ENCODE measurements at places on chromosomes 13 and 19.

DNA sequence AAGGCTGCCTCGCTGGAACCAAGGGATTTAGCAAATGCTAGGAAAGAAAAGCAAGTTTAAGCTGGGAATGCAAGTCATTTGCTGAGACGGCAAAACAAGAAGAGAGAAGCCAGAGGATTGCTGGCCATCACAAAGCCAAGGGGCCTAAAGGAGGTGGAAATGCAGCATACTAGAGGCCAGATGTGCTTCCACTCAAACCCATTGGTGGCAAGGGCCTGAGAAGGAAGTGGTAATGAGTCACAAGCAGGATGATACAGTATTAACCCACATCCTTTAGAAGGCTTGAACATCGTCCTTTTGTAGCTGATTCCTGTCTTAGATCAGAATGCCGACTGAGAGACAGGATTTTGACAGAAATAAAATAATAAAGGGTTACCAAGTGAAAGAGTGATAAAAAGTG is 68.2 kb downstream of the ITGBL1 start:
- no peak for DNase-seq

DNA sequence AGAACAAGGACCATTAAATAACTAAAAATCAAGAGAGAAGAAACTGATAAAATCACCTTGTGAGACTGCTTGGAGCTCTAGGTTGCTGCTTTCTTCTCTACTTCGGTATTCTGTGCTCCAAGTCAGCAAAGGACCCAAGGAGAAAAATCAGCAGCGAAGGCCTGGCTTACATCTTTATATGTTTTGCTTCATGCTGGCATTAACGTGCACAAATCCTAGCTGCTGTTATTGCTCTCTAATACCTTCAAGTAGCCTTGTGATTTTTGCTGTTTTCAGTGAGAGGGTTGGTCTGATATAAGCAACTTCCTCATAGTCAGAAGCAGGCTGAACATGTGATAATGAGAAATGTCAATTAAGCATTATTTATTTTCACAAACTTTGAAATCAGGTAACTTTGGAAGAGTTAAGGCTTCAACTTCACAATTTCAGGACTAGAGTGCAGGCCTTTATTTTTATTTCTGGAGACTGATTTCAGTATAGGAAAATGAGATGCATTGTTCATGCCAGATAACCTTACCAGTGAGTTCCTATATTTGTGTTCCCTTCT is 365.1 kb downstream of the SLC7A1 start:
- no peak for DNase-seq

GRCh38 chr19:6740589-6741343 is 1.3 kb downstream of the TRIP10 start:
- DNase-seq, result no peak

- no peak for DNase-seq
Observed at GRCh38 chr13:33207615-33207961, 78.0 kb downstream of the STARD13 start.

- DNase-seq, result no peak
Observed at GRCh38 chr19:2719920-2720776, 1.0 kb downstream of the DIRAS1 start.

DNA sequence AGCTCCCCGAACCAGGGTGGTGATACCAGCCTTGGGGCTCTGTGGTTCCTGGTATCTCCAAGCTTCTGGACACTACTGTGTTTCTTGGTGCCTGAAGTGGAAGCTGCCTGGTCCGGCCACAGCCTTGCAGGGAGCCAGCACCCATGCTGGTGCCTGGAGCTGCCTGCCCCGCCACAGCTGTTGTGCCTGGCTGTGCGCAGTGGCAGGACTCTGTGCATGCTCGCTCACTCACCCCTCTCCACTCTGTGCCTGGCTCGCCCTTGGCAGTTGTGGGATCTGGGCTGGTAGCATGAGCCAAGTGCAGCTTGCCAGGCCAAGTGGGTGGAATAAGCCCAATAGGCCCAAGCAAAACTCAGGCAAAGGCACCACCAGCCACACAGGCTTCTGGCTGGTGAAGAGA is 1225.3 kb downstream of the SLITRK5 start:
- no peak for DNase-seq

DNA sequence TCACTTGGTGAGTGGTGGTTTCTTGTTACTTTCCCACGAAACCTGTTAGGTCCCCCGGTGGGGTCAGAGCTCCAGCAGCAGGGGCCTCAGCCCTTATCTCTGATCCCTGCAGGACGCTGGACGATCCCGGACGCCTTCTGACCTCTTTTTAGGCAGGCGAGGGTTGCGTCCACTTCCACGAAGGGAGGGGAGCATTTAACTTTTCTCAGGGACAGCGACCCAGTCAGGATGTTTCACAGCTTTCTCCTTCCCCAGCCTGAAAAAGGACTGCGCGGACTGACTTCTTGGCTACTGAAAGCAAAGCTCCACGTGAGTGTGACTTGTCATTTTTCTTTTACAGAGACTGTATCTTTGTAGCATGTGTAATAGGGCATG is 692 bp downstream of the ZNF234 start:
- DNase-seq, result no peak

- DNase-seq, result no peak
Observed at GRCh38 chr19:55694656-55695491, 19.8 kb downstream of the EPN1 start.

DNA sequence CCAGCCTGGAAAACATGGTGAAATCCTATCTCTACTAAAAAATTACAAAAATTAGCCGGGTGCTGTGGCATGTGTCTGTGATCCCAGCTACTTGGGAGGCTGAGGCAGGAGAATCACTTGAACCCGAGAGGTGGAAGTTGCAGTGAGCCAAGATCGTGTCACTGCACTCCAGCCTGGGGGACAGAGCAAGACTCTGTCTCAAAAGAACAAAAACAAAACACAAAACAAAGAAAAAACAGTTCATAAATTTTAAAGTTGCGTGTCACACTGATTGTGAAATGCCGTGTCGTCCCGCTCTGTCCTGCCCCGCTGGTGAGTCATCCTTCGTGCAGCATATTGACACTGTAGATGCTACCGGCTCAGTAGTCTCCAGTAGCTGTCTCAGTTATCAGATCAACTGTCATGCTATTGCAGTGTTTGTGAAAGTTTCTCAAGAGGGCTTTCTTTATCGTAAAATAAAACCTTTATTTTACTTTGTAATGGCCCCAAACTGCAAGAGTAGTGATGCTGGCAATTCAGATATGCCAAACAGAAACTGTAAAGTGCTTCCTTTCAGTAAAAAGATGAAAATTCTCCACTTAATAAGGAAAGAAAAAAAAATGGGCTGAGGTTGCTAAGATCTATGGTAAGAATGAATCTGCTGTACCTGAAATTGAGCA is 36.4 kb upstream of the IGFL1 start:
- DNase-seq, result no peak

GRCh38 chr13:29767006-29767405 is 83.4 kb downstream of the UBL3 start:
- DNase-seq, result no peak

- no peak for DNase-seq
Observed at GRCh38 chr13:94999871-95000270, 287.5 kb upstream of the SOX21 start.

DNA sequence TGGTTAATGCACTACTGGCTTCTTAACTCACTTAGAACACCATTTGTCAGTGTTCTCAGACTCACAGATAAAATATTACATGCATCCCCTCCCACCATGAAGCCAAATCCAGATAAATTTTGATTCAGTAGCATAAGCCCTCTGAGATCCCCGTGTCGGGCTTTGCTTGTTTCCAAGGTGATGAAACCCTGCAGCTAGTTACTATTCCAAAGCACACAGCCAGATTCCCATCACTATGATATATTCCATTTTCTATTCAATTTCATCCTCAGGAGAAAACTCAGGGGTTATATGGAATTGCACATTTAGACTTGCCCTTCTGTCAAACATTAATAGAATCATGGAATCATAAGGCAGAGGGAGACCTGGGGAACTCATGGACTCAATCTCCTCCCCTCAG is 9.4 kb upstream of the FAM124A start:
- DNase-seq, result no peak

DNA sequence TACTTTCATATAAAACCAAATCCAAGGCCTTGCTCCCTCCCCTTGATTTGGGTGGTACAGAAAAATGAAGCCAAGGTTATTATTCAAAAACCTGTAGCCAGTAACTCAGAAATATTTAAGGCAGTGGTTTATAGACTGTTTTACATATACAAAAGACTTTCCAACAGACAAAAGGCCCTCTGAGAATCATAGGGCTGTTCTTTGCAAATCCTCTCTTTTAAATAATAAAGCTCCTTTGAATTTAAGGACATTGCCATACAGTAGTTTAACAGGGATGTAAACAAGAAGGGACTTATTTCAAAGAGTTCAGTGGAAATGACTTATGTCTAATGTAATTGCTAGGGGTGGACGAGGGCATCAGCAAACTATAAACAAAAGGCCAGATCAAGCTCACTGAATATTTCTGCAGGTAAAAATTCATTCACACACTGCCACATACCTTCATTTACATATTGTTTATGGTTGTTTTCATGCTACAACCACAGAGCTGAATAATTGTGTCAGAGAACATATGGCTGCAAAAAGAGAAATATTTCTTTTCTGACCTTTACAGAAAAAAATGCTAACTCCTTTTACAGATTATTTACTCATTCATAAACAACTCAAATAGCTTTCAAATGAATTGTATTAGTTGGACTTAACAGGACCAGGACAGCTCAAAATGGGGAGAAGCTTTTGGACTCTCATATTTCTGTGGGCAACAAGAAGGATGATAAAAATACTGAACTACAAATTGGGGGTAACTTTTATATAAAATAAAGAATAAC is 665.6 kb downstream of the SLITRK1 start:
- DNase-seq, result no peak

- DNase-seq, result no peak
Observed at GRCh38 chr13:41332829-41333228, 21.8 kb downstream of the NAA16 start.

DNA sequence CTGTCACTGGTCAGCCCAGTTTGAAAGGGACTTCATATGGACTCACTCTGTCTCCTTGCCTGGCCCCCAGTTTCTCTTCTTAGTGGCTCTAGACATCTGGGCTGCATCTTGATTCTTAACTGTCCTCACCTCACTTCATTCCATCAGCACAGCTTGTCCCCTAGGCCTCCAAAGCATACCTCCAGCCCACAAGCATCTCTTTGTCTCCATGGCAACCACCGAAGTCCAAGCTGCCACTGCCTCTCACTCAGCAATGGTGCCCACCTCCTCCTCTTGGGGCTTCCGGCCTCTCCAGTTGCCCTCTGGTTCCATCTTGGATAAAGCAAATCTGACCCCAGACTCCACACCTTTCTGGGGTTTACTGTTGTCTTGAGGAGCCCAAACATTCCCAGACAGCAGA is 9.9 kb upstream of the KLHL26 start:
- DNase-seq, result no peak

DNA sequence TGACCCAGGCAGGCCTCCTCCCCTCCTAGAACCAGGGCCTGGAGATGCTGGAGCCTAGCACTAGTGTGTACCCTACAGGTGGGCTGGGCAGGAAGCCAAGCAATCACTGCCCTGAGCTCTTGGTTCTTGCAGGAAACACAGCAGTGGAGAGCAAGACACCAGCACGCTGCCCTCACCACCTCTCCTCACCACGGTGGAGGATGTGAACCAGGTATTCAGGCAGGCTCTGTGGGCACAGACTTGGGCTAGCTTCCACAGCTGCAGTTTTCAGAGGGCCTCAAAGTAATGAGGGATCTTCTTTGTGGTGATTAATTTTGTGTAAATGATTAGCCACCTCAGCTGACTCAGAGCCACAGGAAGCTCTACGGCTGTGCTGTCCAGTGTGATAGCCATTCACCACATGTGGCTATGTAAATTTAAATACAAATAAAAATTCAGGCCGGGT is 13.6 kb upstream of the GPI start:
- DNase-seq, result no peak

DNA sequence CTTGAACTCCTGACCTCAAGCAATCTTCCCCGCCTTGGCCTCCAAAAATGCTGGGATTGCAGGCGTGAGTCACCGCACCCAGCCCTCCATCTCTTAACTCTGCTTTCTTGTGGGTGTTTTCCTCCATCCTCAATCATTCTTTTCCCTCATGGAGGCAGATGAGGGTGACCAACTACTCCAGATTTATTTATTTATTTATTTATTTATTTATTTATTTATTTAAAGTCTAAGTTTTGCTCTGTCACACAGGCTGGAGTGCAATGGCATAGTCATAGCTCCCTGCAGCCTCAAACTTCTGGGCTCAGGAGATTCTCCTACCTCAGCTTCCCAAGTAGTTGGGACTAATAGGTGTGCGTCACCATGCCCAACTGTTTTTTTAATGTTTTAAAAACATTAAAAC is 14.9 kb downstream of the VAV1 start:
- no peak for DNase-seq

GRCh38 chr19:28168557-28168956 is 1044.4 kb downstream of the UQCRFS1 start:
- DNase-seq, result no peak

DNA sequence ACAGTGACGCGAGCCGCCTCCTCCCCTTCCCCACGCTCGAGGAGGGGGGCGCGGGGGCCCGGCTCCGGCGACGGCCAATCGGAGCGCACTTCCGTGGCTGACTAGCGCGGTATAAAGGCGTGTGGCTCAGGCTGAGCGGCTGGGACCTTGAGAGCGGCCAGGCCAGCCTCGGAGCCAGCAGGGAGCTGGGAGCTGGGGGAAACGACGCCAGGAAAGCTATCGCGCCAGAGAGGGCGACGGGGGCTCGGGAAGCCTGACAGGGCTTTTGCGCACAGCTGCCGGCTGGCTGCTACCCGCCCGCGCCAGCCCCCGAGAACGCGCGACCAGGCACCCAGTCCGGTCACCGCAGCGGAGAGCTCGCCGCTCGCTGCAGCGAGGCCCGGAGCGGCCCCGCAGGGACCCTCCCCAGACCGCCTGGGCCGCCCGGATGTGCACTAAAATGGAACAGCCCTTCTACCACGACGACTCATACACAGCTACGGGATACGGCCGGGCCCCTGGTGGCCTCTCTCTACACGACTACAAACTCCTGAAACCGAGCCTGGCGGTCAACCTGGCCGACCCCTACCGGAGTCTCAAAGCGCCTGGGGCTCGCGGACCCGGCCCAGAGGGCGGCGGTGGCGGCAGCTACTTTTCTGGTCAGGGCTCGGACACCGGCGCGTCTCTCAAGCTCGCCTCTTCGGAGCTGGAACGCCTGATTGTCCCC is at the start of gene JUNB:
Gene JUNB (plus strand): TSS at position 142 of the 706 bp plus-strand sequence. CDS start 286 bp downstream, at position 428.
- peak; percentile 96 for DNase-seq

All from activated T-helper 1 cell treated with anti-CD3 and anti-CD28 coated beads, Interleukin-2, amount 50 U/mL, for 16 hours (primary cell).